ENCODE measurements at places on chromosomes 12 and 14. TPM values are rescaled to one million over a fixed set of nuclear protein-coding genes. Genes with fewer than 3 reads are reported as not detected.

CFAP54 gene
- total RNA-seq = not detected

ARHGAP9 gene
- 1.5 TPM for total RNA-seq

GPR132 gene
- not detected for total RNA-seq

CEBPE gene
- total RNA-seq = not detected

NEDD1 gene
- total RNA-seq = 12.4 TPM

OR4E2 gene
- not detected for total RNA-seq

GLRX5 gene
- 60.8 TPM for total RNA-seq

APOF gene
- total RNA-seq = not detected

KCNC2 gene
- not detected for total RNA-seq

PRH1 gene
- 13.8 TPM for total RNA-seq

EP400 gene
- total RNA-seq = 12.2 TPM

HCAR2 gene
- 1.1 TPM for total RNA-seq

RFC5 gene
- total RNA-seq = 48.1 TPM

TAS2R30 gene
- 0.86 TPM for total RNA-seq

TMBIM4 gene
- 27.7 TPM for total RNA-seq

ADAM21 gene
- not detected for total RNA-seq

GPATCH2L gene
- 17.0 TPM for total RNA-seq

KCNH3 gene
- total RNA-seq = not detected

TAS2R43 gene
- total RNA-seq = 0.51 TPM

RD3L gene
- not detected for total RNA-seq

TAS2R9 gene
- not detected for total RNA-seq

ESPL1 gene
- total RNA-seq = 31.0 TPM

WNT1 gene
- total RNA-seq = not detected

CD163L1 gene
- 0.70 TPM for total RNA-seq

PHETA1 gene
- total RNA-seq = 9.9 TPM

ASCL1 gene
- total RNA-seq = not detected

MIA2 gene
- 6.2 TPM for total RNA-seq

LRP1-AS gene
- total RNA-seq = not detected

RFX4 gene
- not detected for total RNA-seq

DPPA3 gene
- not detected for total RNA-seq

CD4 gene
- total RNA-seq = 0.25 TPM

SMIM41 gene
- total RNA-seq = not detected

B4GALNT3 gene
- total RNA-seq = 30.8 TPM

LBHD2 gene
- total RNA-seq = not detected

CLEC1B gene
- not detected for total RNA-seq

LRP10 gene
- total RNA-seq = 54.2 TPM

ACSM4 gene
- not detected for total RNA-seq

SLC7A8 gene
- 0.23 TPM for total RNA-seq

ACOT6 gene
- not detected for total RNA-seq
